ENCODE measurements at places on chromosomes 4 and X.

- no peak for DNase-seq
Observed at GRCh38 chr4:118931786-118932185, 43.1 kb downstream of the SYNPO2 start.

DNA sequence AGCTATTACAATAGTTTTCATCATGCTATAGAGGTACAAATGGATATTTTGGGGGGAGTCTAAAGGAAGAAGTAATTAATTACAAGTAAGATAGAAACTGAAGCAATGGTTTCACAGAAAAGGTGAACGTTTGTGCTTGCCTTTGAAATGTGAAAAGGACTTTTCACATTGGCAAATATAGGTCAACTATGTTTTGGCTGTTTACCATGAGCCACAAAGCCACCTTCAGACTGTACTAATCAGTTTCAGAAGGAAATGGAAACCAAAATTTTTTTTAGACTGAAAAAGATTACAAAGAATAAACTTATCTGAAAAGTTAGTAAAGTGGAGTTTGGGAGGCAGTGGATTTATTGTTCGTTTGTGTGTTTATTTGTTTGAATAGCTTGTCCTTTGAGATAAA is 32.1 kb downstream of the SYTL5 start:
- DNase-seq = no peak

DNA sequence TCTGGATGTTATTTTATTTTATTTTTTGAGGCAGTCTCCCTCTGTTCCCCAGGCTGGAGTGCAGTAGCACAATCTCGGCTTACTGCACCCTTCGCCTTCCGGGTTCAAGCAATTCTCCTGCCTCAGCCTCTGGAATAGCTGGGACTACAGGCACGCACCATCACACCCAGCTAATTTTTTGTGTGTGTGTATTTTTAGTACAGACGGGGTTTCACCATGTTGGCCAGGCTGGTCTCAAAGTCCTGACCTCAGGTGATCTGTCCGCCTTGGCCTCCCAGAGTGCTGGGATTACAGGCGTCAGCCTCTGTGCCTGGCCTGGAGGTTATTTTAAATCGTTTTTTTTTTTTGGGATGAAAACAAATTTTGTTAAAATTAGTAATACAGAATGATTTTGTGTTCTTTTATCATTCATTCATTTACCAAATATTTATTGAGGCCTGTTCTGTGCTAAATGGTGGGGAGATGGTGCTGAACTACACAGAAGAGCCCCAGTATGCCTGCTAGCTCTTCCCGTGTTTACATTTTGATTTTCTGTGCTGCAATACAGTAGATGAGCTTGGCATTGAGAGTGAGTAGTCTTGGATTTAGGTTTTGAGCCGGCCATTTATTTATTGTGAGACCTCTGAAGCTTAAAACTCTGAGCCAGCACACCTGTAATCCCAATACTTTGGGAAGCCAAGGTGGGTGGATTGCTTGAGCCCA is 22.7 kb downstream of the ADD1 start:
- no peak for DNase-seq

GRCh38 chr4:87005690-87006425 is 71.0 kb downstream of the AFF1 start:
- no peak for DNase-seq

DNA sequence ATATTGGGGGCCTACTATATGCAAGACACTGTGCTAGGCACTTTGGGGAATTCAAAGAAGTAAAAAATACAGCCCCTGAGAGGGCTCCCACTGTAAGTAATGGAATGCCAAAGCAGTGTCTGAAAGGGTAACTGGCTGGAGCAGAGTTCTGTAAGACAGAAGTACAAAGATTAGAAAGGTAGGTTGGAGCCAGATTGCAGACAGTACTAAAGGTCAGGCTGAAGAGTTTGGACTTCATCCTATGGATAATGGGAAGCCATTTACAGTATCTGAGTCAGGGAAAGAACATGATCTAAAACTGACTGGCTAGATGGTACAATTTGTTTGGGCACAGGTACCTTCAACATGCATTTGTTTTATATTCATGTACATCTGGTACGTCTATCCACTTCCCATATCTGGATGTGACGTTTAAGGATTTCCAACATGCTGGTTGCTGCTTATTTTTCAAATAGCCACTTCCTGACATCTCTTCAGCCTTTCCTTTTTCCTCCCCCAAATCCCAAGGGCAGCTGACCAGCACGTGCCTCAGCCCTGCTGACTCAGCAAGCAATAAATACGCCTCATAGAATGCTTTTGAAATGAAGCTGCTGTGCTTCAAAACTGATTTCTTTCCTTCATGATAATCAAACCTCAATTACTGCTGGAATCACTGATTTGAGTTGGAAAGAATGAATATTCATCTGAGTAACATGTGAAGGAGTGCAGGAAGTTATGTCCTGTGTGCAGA is 9.5 kb downstream of the ENOX2 start:
- no peak for DNase-seq

DNA sequence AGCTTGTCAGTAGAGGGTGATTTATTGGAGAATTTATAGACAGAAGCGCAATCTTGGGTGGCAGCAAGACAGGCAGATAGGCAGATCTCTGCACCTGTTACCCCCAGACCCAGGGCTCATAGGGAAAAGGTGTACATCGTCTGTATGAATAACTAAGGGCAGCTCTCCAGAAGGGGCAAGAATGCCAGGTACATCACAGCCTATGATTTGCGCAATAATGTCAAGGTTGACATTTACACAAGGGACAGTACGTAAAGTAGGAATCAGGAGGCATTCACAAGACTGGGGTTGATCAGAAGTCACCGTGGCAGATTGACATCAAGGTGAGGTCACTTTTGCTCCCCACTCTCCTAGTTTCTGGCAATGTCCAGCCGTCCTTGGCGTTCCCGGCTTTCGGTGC is 524.1 kb downstream of the TRIML1 start:
- no peak for DNase-seq

DNA sequence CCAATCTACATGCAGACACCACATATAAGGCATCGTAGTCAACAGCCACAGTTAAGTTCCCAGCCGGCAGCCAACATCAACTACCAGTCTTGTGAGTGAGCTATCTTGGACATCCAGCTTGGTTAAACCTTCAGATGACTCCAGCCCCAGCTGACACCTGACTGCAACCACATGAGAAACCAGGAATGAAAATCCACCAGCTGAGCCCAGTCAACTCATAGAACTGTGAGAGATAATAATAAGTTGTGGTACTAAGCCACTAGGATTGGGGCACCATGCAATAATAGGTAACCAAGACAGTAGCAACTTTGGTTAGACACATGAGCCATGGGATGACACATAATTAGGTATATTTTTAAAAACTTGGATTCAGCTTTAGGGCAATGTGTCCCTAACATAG is 188.1 kb upstream of the BCOR start:
- no peak for DNase-seq

DNA sequence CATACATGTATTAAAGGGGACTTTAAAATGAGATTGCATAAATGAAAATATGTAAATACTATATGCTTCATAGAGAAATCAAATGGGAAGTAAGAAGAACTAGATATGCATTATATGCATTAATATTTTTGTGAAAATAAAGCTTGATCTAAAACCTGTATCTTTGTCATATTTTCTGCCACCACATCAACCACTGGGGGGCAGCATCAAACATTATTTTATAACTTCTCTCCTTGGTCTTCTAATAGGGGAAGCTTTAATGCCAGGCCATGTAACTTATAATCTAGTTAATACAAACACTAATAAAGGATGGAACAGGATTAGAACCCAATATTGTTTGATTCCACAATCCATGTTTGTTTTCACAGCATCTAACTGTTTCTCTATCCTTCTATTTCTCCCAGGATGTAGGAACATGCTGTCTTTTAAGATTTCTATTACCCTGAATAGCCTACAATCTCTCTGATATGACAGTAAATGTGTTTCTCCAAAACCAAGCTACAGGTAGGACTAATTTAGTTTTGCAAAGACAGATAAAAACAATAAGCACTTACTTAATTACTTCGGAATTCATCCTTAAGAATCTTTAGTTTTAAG is 10.0 kb downstream of the QRFPR start:
- peak; percentile 1 for DNase-seq

GRCh38 chrX:108734426-108734825 is 1.9 kb downstream of the IRS4 start:
- DNase-seq = no peak

GRCh38 chr4:13694256-13694655 is 66.7 kb upstream of the BOD1L1 start:
- DNase-seq = no peak

DNA sequence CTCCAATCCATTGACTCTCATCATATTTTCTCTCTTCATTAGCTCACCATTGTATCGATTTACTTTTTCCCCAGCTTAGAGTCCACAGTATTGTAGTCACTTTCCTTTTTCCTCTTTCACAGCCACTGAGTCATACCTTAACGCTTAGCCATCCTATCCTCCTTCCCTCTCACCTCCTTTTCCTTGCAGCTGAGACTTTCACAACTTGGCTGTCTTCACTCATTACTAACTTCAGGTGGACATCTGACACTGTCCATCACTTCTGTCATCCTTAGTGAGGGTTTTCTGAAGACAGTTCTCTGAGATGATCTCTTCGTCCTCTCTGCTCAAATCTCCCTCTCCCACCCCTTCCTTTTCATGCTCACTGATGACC is 70.5 kb upstream of the ESX1 start:
- DNase-seq = no peak

GRCh38 chrX:109920325-109920724 is 82.6 kb upstream of the TMEM164 start:
- no peak for DNase-seq

GRCh38 chrX:80206647-80207046 is 192.1 kb downstream of the TBX22 start:
- no peak for DNase-seq

- DNase-seq = no peak
Observed at GRCh38 chr4:119243868-119244267, 31.4 kb downstream of the USP53 start.

DNA sequence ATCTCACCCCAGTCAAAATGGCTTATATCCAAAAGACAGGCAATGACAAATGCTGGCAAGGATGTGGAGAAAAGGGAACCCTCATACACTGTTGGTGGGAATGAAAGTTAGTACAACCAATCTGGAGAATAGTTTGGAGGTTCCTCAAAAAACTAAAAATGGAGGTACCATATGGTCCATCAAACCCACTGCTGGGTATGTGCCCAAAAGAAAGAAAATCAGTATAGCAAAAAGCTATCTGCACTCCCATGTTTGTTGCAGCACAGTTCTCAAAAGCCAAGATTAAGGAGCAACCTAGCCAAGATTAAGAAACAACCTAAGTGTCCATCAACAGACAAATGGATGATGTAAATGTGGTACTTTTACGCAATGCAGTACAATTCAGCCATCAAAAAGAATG is 70.7 kb downstream of the DCAF12L1 start:
- DNase-seq = no peak

GRCh38 chr4:71494539-71494938 is 155.7 kb downstream of the SLC4A4 start:
- no peak for DNase-seq

DNA sequence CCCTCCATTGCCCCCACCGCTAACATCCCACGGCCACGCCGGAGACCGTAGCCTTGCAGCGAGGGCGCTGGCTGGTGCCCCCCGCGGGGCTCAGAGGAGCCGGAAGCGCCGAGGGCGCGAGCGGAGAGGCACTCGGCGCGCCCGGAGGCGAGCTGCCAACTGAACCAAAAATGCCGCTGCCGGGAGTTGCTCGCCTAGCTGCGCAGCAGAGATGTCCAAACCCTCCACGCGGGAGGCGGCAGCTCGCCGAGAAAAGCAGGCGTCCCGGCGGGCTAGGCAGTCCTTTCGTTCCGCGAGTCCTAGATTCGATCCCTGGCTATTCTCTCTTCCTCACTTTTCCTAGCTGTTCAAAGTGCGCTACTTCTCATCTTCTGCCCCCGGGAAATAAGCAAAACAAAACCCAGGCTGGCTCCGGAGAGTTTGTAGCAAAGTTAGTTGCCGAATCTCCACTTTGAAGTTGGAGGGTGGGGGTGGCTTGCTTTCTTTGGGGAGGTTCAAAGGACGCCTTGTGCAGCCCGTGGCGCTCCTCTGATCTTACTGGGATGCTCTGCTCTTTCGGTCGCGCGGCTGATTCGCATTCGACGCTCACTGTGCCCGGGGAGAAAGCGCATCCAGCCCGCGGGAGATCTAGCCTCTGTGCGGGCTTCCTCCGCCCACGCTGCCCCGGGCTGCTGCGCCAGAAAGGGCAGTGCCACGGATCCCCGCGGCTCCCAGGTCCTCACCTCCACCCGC is 723 bp downstream of the NKX6-1 start:
- no peak for DNase-seq
